ENCODE measurements at places on chromosomes 16 and 17.
A peak's percentile ranks its signal among the peaks of the same experiment; 100 is the strongest.

DNA sequence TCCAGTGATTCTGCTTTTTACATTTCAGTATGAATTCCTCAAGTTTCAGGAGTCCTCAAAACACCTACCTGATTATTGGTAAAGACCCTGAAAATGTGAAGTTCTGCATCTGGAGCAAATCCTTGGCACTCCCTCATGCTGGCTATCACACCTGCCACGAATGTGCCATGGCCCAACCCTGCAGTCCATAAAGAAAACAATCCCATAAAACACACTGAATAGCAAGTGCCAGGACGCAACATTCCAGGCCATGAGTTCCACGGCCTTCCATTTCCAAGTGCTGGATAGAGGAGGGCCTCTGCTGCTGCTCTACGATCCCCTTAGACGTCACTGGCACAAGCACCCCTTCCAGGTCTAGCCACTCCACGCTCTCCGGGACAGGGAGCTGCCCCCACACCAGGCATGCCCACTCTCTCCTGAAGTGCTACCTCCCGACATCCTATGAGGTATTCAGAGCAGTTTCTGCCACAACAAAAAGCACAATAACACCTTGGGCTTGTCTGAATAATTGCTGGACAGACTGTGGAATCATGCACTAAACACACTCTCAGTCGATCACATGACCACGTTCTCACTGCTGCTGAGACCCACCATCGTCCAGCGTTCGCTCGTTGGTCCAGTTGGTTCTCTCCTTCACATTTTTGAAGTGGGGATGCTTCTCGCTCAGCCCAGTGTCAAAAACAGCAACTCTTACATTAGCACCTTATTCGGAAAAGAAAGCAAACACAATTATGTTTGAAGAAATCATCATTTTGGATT, 23.4 kb downstream of the MBTPS1 start:
- H3K4me3 ChIP-seq: no peak overlapping the region
- no peaks in the 10 kb centered on the region for H3K27me3 ChIP-seq
- H3K36me3 ChIP-seq: peaks cover 10% of the 10 kb centered on the region
- no peak overlapping the region for H3K27ac ChIP-seq

DNA sequence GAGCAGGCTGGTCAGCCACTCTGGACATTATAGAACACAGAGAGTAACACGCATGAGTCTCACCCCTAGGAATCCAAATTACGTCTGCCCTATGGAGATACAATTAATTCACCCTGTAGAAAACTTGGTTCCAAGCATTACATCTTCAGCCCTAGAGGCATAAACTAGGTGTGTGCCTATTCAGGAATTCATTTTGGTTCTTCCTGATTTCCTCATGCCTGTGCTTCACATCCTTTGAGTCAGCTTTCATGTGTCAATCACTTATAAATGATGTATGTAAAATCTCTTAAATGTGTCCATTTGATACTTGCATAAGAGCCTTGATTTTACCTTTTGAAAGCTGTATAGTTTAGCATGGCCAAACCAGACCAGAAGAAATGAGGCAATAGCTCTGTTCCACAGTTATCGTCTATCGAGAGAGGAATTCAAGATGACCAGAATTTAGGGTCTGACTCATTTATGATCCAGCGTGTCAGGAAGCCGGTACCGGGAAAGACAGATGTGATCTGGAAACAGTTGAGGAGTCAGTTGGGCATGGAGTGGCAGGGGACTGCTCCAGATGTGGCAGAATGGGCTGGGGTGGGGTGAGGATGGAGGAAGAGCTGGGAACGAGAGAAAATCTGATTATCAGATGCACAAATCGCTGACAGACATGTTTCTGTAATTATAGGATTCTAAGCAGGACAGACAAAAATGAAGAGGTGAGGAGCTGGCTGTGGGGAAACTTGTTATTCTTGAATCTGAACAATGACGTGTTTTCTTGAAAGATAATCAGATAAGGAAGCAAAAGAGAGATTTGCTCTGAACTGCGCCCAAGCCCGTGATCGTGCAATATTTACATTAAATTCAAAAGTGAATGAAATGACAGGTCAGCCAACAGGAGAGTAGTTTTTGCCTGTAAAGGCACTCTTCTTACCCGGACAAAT, 76.7 kb downstream of the C16orf95 start:
- H3K4me3 ChIP-seq: peak overlapping the region; percentile 2
- H3K4me1 ChIP-seq: peaks cover 13% of the 10 kb centered on the region
- H3K27ac ChIP-seq: peak overlapping the region; percentile 32
- no peaks in the 10 kb centered on the region for H3K36me3 ChIP-seq
- H3K27me3 ChIP-seq: no peaks in the 10 kb centered on the region

DNA sequence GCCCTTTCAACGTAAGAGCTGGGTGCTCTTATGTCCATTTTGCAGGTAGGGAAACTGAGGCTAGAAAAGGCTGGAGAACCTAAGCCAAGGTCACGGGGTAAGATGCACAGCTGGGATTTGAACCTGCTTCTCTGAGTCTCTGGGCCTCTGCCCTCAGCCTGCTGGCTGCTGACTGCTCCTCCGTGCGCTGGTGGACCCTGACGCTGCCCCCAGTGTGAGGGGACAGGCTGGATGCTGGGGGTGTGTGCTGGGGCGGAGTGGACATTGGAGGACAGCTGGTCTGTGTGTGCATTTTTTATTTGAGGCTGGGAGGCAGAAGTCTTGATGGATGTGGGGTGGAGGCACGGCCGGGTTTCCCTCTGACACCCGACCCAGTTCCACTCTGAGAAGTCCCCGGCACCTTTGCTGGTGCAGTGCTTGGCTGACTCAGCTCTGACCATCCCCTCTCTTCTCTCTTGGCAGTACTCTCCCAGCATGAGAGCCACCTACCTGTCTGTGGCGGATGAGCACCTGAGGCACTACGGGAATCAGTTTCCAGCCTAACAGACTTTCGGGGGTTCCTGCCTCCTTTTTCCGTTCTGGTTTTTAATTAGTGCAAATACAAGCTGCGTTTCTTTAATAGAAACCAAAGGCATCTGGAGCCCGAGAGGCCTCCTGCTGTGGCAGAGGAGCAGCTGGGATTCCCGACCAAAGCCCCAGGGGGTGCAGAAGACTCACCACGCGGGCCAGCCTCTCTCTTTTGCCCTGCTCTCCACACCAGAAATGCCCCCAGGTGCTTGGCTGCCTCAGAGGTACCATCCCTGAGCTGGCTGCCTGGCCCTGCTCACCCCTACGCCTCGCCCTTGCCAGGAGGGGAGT, 14.1 kb upstream of the DNAI2 start:
- DNase-seq: no peak
- no peaks in the 10 kb centered on the region for H3K4me1 ChIP-seq
- no peaks in the 10 kb centered on the region for H3K36me3 ChIP-seq
- no peak overlapping the region for H3K27ac ChIP-seq

GRCh38 chr17:58283674-58284612, 3.2 kb upstream of the MPO start:
- no peaks in the 10 kb centered on the region for H3K4me1 ChIP-seq
- H3K27ac ChIP-seq: no peak overlapping the region
- H3K4me3 ChIP-seq: no peak overlapping the region
- DNase-seq: no peak
- H3K36me3 ChIP-seq: no peaks in the 10 kb centered on the region

GRCh38 chr17:31532081-31532480, 140.6 kb downstream of the RAB11FIP4 start:
- H3K4me3 ChIP-seq: no peak overlapping the region
- no peak for DNase-seq
- H3K4me1 ChIP-seq: no peaks in the 10 kb centered on the region
- peaks cover 4% of the 10 kb centered on the region for H3K36me3 ChIP-seq
- no peaks in the 10 kb centered on the region for H3K27me3 ChIP-seq
- no peak overlapping the region for H3K27ac ChIP-seq

Data from Caco-2 (cell line).